ENCODE measurements at places on chromosomes 1 and 21.

GRCh38 chr1:230711245-230711644 is 2.7 kb downstream of the AGT start:
- no peak for DNase-seq

DNA sequence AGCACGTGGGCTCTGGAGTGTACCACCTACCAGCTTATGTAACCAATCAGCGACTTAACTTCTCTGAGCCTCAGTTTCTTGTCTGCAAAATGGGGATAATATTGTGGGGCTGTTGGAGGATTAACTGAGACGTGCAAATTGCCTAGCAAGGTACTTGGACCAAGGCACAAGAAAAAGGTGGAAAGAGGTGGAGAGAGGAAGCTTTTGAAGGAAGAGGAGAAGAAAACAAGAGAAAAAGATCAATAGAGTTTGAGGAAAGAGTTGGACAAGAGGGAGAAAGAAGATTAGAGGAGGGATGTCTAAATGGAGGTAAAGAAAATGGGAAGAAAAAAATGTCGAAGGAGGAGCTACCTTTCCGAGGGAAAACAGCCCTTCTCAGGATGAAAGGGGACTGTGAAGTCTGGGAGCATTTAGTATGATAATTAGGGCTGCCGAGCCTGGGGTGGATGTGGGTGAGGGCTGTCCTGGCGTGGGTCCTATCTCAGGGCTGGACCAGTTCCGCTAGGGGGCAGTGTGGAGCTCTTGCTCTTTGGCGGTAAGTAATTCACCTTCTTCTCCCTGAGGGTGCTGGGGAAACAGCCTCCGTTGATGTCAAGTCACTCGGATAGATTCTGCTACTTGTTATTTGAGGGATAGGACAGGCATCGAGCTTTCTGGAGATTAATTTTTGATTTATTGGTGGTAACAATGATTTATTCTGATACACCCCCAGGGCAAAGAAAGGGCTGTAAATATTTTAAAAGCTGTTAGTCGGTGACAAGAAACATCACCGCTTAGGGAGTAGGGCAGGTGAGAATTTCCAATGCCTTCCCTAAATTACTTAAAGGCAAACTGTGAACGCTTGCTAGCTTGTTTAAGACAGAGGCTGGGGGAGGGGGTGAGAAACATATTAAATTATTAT is 79.0 kb upstream of the NFASC start:
- DNase-seq: peak; percentile 92

- no peak for DNase-seq
These were observed 19.2 kb upstream of the SYDE2 start for GRCh38 chr1:85219853-85220610.

- no peak for DNase-seq
These were observed 57.2 kb downstream of the EPHB2 start for GRCh38 chr1:22767852-22768251.

GRCh38 chr21:44552681-44553080 is 1.4 kb upstream of the KRTAP10-2 start:
- DNase-seq: no peak

All from H9 (cell line).